Stimulated activated CD4-positive, alpha-beta T cell treated with anti-CD3 and anti-CD28 coated beads, Interleukin-15, amount 100 ng/mL, for 48 hours (primary cell): ENCODE measurements at places on chromosomes 11 and 22.

DNA sequence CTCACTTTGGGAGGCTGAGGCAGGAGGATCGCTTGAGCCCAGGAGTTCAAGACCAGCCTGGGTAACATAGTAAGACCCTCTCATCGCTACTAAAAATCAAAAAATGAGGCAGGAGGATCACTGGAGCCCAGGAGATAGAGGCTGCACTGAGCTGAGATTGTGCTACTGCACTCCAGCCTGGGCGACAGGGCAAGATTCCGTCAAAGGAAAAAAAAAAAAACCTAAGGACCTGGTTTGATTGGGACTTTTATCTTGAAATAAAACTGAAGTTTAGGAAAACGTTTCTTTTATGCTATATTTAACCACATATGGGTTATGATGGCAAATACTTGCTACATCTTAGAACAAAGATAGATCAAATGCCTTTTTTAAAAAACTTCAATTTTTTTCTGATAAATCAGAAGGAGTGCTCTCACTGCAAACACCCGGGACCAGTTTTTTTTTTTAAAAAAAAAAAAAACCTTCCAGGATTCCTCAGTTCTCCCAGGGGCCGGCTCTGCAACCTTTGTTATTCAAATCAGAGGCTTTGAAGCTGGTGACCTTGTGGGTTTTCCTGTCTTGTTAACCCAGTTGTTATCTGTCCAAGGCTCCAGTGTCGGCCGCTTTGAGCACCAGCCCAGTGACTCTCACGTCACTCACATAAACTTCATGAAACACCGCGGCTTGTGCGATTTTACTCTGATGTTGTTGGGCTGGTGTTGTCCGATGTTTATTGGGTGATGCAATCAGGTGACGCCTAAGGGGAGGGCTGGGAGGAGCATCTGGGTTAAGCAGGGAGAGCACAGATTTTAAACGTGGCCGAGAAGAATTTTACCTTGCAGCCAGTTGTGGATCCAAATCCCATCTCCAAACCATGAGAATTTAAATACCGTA is 24.7 kb upstream of the SLC22A12 start:
- DNase-seq: no peak

- no peak for DNase-seq
Observed at GRCh38 chr11:25163421-25163820, 666.6 kb downstream of the LUZP2 start.

DNA sequence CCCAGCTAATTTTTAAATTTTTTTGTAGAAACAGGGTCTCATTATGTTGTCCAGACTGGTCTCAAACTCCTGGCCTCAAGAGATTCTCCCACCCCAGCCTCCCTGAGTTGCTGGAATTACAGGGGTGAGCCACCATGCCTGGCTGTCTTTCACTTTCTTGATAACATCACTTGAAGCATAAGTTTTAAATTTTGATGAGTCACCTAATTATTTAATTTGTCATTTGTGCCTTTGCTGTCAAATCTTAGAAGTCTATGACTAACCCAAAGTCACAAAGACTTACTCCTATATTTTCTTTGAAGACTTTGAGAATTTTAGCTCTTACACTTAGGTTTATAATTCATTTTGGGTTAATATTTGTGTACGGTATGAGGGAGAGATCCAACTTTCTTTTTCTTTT is 14.5 kb upstream of the MSANTD2 start:
- DNase-seq: no peak

DNA sequence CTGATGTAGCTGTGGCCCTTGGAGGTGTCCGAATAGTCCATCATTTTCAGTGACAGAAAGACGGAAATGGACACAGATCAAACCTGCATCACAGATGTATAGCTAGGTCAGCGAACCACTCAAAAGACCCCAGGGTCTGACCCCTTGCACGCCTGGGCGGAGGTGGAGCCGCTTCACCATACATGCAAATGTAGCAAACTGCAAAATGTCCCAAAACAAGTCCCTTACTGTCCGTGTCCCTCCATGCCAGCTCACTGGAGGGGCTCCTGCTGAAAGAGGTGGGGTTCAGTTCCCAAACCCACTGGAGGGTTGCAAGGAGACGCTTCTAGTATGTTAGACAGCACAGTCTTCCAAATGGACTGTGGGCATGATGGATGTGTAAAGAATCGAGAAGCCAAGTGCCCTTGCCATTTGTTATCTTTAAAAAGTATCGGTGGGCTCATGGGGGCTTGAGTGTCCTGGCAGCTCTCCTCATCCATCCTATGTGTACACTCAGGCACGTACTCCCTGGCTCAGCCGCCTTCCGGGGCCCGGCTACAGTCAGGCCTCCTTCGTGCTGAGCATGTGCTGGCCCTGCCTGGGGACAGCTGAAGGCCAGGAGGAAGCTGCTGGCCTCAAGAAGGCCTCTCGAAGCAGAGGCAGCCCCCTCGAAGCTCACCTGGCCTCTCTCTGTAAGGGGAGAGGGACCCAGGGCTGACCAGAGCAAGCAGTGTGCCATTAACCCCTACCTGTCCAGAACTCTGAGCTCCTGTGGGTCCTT is 20.2 kb upstream of the KCNQ1OT1 start:
- no peak for DNase-seq

GRCh38 chr11:100625041-100625440 is 62.0 kb upstream of the ARHGAP42 start:
- DNase-seq: no peak

DNA sequence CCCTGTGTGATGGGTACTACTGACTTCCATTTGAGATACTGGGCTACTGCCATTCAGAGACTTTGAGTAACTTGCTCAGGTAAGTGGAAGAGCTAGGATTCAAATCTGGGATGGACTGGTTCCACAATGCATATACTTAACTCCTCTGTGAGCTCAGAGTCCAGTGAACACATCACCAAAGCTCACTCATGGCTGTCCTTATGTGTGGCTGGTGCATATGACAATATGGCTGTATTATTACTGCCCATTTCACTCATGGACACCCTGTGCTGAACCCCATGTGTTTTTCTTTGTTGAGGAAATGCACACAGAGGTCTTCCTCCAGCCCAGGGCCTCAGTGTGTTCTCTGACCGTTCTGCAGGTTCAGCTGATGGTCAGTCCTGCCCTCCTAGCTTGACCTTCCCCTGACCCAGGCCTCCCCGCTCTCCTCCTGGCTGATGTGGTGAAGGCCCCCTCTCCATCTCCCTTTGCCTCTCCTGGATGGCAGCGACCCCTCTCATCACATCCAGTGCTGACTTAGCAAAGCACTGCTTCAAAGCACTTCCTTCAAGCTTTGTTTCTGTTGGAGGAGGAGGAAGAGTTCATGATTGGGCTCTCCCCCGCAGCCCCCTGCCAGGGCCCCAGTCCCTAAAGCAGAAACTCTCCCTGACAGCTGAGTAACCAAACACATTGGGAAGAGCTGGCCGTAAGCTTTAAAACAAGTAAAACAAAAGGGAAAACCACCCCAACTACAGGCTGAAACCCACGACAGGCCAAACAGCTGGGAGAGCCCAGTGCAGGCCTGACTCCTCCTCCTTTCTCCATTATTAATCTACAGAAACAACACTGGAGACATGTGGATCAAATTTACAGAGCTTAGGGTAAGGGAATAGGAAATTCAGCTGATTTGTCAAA is 101.2 kb downstream of the NAT10 start:
- DNase-seq: no peak

DNA sequence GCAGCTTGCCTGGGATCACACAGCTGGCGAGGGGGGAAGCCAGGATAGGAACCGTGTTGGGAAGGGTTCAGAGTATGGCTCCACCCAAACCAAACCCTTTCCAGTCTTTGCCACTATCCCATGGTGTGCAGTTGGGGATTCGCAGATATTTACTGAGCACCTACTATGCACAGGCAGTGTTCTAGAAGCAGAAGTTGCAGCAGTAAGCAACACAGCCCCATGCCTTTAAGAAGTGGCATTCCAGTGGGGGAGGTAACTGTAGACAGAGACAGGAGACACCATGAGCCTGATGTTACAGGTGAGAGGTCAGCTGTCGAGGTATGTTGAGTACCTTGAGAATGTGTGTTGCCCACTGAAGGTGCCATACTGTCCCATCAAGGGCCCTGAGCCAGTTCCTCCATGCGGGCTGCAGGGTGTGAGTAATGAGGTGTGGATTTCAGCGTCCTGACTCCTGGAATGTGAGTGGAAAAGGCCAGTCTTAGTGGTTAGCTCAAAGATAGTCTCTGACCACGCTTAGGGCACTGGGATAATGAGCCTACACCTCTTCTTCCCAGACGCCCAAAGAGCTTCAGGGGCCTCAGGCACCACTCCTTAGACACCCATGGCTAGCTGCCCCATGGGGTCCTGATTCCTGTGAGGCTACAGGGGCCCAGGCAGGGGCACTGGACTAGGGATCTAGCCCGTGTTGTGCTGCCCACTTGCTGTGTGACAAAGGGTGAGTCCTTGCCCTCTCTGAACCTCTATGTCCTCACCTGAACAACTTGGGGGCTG is 71.8 kb upstream of the TP53I11 start:
- no peak for DNase-seq

GRCh38 chr11:108025387-108026080 is 16.8 kb downstream of the CUL5 start:
- DNase-seq: no peak

GRCh38 chr11:76406359-76406758 is 25.2 kb downstream of the GVQW3 start:
- DNase-seq: no peak

DNA sequence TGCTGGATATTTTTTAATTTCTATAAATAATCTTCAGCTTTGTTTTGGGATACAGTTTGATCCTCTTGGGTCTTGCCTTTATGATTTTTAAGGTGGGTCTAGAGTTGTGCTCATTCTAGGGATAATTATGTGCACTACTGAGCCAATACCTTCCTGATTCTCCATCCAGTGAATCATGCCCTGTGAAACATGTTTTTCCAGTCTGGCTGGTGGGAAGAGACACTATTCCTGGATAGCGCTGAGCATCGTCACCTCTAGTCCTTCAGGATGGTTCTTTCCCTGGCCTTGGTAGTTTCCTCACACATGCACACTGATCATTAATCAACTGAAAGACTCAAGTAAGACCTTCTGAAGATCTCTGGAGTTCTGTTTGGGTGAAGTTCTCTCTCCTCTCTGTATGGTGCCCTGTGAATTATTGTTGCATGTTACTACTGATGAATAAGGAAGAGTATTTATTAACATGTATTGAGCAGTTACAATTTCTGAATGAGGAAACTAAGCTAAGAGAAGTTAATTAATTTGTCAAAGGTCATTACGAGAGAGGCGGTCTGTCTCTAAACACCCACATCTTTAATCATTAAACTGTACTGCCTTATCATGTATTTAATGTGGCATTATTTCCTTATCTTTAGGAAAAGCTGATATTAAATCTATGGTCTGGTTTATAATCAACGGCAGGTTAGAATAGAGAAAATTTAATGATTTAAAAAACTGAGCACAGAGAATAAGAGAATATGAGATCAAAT is 39.1 kb upstream of the LIPT2 start:
- DNase-seq: no peak

DNA sequence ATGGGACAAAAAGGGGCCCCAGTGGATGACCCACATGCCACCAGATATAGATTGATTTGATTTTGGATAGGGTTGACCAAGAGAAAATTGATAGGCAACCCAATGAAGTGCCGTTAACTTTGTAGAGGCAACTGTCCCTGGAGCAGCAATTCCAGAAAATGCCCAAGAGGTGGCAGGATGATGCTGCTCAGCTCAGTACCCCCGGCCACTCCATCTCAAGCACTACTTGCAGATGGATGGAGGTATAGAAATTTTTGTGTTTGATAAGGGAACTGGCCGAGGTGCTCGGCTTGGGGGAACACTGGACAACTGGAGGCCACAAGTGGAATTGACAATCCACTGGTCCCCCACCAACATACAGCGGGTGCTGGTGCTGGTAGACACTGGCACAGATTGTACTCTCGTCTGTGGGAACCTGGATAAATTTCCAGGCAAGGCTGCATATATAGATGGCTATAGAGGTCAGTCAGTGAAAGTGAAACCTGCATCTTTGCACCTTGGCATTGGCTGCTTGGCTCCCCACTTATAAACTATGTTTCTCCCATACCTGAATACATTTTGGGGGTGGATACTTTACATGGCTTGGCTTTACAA is 86.3 kb downstream of the CCDC83 start:
- DNase-seq: no peak

- DNase-seq: peak; percentile 65
Observed at GRCh38 chr11:57456960-57457642, 3.2 kb upstream of the RTN4RL2 start.

DNA sequence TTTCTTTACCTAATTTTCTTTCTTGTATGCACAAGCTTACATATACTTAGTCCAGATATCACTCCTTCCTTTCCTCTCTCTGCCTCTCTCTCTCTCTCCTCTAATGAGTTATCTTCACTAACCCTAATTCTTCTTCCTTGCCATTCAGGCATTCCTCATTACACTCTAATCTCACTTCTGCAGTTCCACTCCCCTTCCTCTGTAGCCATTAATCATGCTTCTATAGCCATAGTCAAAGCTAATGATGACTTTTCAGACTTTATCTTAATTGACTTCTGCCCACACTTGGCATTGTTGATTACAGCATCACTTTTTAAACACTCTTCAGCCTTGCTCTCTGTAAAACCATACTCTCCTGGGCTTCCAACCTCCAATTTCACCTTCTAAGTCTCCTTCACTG is 35.3 kb upstream of the SC5D start:
- no peak for DNase-seq

DNA sequence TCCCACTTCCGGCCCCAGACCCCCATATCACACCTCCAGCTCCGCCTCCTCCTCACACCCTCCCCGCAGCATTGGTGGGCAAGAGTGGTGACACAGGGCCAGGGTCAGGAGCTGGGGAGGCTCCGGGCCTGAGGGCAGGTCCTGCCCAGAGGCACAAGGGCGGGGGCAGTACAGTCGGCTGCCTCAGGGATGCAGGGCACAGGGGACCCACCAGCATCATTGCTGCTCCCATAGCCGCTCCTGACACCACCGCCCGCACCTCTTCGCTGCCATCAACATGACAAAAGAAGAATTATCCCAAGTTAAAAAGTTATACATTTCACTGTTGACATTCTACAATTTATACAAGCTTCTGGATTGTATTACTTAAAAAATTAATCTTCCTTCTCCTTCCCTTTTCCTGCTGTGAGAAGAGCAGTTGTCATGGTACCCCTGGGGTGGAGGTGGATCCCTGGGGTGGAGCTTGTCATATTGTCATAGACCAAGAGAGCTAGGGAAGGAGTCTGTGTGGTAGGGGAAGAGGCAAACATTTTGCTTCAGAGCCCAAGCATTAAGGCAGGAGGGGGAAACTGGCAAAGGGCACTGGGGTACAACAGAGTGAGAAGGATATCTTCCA is 4.1 kb downstream of the SBF2 start:
- DNase-seq: no peak

GRCh38 chr22:36797374-36797773 is 19.5 kb downstream of the PVALB start:
- DNase-seq: no peak

GRCh38 chr11:12862696-12863469 is 146.2 kb upstream of the RASSF10 start:
- DNase-seq: no peak
